Activated CD4-positive, alpha-beta T cell treated with anti-CD3 and anti-CD28 coated beads, Interleukin-2, amount 50 U/mL, for 1 hour (primary cell): ENCODE measurements at places on chromosomes 13 and 19.

DNA sequence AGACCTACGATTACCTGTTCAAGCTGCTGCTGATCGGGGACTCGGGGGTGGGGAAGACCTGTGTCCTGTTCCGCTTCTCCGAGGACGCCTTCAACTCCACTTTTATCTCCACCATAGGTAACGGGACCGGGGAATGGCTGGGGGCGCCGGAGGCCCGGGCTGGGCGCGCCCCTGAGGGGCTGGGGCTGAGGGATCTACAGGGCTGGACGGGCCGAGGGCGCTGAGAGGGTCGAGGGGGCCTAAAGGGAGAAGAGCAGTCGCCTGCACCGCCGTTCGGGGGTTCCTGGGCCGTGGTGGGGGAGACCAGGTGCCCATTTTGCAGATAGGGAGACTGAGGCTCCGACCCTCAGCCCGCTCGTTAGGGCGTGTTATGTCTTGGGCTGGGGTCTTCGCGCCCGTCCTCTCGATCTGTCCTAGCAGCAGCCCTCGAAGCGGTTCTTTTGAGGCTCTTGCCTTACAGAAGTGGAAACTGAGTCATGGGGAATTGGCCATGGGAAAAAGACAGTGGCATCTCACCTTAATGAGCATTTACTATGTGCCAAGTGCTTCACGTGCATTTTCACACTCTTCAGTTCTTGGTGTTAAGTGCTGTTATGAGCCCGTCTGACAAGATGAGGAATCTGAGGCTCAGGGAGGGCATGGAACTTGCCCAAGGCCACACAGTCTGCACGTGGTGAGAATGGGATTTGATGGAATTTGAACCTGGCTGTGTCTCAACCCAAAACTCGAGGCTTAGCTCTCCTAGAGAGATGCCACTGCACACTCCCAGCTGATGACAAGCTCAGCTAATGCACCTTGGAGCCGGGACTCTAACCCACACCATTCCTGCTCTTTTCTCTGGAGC lies 442 bp downstream of the RAB8A start:
- no peak for DNase-seq

DNA sequence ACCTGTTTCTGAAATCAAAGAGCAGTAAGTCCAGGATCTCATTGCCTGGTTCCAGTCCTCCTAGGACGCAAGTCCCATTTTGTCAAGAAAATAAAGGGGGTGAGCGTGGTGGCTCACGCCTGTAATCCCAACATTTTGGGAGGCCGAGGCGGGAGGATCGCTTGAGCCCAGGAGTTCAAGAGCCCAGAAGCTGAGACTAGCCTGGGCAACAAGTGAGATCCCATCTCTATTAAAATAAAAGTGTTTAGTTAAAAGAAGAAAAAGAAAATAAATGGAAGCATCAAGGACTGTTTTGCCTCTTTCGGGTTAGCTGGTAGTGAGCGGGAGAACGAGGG lies 344 bp upstream of the HAUS5 start:
- DNase-seq, result no peak

GRCh38 chr19:13884726-13885591 lies 8.0 kb downstream of the NANOS3 start:
- DNase-seq, result no peak

DNA sequence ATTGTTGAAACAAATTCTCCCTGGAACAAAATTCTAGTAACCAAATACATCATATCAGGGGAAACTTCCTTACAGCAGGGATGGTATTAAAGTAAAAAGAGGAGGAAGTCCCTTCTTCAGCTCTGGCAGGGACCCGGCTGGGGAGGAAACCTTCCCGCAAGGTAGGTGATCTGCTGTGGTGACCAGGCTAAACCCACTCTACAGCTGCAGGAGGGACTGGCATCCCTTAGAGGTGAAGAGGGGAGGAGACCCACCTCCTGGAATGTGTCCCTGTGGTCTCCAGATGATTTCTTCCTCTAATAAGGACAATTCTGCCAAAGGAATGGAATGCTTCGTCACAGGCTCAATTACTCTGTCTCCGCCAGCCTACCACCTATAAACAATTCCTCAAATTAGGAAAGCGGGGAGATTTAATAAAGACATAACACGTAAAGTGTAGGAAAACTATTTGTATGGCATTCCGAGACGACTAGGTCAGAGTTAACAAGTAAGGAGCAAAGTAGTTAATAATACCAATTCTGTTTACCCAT lies 637 bp upstream of the PDS5B start:
- no peak for DNase-seq

GRCh38 chr19:49390131-49390928 lies 2.3 kb downstream of the KASH5 start:
- DNase-seq, result no peak

GRCh38 chr19:1945899-1946298 lies 4.9 kb downstream of the CSNK1G2 start:
- no peak for DNase-seq

- DNase-seq, result no peak
Observed at GRCh38 chr13:44938854-44939253, 50.4 kb downstream of the NUFIP1 start.

DNA sequence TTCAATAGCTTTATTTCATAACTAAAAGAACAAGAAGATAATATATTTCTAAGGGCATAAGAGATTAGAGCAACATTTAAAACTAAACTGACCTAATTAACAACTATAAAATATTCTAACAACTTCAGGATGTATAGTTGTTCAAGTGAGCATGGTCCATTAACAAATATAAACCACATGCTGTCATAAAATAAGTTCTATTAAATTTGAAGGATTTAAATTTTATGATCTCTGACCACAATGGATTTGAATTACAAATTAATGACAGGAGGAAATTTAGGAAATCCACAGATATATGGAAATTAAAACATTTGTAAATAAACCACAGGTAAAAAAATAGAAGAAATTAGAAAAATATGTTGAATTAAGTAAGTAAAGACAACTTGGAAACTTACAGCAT lies 196.5 kb upstream of the PCDH20 start:
- DNase-seq, result no peak

DNA sequence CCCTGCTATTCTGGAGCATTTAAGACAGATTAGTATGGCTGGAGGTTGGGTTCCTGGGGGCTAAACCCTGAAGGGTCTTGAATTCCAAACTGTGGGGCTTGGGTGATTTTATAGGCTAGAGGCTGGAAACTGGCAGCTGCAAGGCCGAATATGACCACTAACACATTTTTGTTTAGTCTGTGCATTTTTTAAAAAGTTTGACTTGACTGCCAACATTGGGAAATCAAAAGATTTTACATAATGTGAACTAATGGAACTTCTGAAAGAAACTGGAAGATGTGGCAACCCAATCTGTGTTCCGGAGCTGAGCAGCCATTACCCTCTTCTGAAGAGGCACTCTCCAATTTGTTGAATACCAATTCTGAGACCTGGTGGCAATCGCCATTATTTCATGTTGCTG lies 5.1 kb downstream of the ZNF784 start:
- DNase-seq, result no peak

GRCh38 chr19:40383668-40384248 lies 6.2 kb downstream of the HIPK4 start:
- no peak for DNase-seq

- no peak for DNase-seq
Observed at GRCh38 chr19:37966211-37966661, 59.2 kb downstream of the SIPA1L3 start.

GRCh38 chr19:36128392-36128736 lies 11.5 kb upstream of the CAPNS1 start:
- DNase-seq, result no peak

DNA sequence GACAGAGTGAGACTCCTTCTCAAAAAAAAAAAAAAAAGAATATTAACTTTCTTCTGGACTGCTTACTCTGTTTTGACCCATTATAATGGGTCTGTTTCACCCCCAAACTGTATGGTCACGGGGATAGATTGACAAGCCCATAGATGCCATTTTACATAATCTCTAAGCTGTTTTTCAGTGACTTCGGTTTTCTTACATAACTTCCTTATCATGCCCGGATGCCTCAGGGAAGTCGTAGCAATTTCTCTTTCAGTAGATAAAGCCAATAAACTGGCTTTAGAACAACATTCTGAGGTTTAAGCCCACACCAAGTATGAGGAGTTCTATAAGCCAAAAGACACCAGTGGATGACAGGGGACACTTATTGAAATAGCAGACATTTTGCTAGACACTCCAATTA lies 5.9 kb upstream of the ZNF254 start:
- no peak for DNase-seq

GRCh38 chr19:8252922-8253589 lies 43.9 kb downstream of the CERS4 start:
- DNase-seq, result peak; percentile 86

- DNase-seq, result no peak
Observed at GRCh38 chr19:1106841-1107660, 3.3 kb downstream of the GPX4 start.

DNA sequence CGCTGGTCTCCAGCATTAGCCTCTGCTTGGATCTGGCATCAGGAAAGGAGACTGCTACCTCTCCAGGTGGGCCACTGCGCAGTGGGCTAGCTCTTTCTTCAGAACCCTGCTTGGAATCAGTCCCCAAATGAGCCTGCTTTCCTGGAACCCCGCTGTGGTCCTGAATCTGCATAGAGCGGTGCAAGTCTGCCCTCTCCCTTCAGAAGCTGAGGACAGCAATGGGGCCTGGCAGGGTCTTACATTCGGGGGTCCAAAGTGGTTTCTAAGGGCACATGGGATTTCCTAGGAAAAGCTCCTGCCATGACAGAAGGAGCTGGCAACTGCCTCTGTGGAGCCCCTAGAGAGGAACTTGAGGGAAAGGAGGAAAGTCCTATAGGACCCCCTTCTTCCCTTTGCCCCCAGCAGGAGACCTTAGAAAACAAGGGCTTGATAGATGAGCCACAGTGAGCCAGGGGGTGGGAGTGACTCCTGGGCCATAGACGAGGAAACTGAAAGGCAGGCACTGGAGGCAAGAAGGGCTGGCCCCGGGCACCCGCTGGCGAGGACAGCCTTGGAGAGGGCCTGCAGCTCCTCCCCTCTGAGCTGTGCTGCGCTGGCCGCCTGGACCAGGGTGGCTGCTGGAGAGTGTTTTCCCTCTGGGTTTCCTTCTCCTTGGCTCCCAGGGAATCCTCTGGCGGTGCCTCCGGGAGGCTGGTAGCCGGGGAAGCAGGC lies 1.4 kb upstream of the VSTM2B start:
- no peak for DNase-seq

GRCh38 chr13:46296115-46296822 lies 84.5 kb downstream of the LRRC63 start:
- DNase-seq, result no peak

GRCh38 chr13:39025433-39025839 lies 12.5 kb downstream of the PROSER1 start:
- no peak for DNase-seq

DNA sequence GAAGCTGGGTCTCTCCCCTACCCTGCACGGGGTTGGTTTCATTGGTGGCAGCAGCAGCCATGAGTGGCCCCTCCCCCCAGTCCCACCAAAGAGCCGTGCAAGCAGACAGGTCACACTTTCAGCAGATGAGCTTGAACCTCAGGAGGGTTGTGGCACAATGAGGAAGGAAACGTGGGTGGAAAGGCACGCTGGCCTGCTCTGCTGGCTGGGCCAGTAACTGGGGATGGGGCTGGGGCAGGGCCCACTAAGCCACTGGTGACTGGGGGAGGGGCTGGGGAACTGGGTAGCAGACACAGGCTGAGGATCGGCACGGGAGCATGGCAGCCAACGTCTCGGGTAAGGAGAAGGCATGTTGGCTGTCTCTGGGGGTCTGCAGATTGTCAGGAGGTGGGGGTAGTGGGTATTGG lies at the start of gene P2RY11:
TSS of gene P2RY11 (plus strand) at position 289 of the 407 bp plus-strand sequence. CDS start at position 318, 29 bp downstream.
- no peak for DNase-seq

GRCh38 chr19:53132141-53132991 lies at the start of gene ZNF415:
Gene ZNF415, minus strand, starts transcription at chr19:53132910. Its CDS starts 10,234 bp downstream, at chr19:53122676.
- DNase-seq, result peak; percentile 8

DNA sequence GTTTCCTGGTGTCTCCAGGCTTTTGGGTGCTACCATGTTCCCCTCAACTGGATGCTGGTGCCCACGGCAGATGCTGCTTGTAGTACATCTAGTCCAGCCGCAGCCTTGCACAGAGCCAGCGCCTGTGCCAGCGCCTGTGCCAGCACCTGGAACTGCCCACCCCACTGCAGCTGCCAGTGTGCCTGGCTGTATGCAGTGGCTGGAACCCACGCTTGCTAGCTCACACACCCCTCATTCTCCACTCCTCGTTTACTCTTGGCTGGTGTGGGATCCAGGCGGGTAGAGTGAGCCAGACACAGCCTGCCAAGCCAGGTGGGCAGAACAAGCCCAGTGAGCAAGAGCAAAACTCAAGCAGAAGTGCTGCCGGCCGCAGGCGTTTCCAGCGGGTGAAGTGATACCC lies 428.6 kb downstream of the SLITRK1 start:
- DNase-seq, result no peak

GRCh38 chr19:39941151-39941550 lies 6.7 kb upstream of the FCGBP start:
- DNase-seq, result no peak

DNA sequence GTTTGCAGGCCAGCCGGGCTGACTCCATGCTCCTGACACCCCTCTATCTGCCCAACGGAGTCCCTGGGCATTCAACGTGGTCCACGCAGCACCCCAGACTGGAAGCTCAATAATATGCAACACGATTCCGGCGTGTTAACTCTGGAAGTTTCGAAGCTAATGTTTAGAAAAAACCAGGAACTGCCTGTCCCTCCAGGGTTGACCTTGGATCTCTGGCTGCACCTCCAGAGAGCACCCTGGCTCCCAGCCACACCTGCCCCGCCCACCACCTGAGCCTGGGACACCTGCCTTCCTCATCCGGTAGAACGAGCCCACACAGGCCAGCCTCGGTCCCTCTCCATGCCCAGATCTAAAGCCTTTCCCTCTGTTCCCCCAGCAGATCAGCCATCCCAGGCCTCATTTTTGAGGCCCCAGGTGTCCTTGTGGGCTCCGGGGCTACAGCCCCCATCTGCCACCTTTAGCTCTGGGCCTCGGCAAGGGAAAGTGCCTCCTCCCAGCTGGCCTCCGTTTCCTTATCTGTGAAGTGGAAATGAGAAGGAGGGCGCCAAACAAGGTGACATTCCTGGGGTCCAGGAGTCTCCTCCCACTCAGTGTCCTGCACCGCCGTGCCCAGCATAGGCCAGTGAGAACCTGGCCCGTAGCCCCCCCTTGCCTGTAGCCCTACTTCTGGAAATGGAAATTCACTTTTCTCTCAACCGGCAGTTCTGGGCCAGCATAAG lies 38.7 kb downstream of the KLF2 start:
- no peak for DNase-seq

DNA sequence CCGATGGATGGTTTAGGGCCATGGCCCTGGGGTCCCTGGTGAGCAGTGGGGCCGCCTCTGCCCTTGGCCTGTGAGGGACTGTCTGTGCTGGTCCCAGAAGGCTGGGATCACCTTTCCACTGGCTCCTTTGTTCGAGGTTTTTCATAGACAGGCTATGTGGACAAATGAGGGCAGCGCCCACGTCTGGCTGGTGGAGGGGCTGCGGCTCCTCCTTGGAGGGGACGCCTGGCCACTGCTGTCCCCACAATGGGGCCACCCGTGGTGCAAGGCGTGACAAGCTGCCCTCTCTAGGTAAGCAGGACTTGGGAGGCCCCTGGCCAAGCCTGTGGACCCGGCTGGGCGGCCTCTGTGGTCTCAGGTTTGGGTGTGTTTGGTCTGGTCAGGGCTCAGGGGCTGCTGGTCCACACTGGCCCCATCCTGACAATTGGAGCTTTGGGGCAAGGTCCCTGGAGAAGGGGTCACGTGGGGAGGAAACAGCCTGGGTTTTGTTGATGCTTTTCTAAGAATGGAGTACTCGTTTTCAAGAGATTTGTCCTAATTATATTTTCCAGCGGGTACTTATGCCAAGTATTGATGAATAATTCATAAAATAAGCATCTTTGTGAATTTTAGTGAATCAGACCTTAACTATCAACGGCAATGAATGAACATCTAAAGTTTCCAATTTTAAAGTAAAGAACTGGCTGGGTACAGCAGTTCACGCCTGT lies 33.3 kb downstream of the MCF2L start:
- no peak for DNase-seq
